ENCODE measurements at places on chromosomes 16 and 17.

- DNase-seq, result no peak
Observed at GRCh38 chr17:17298108-17298507, 5.1 kb upstream of the NT5M start.

GRCh38 chr17:31524926-31525800 lies 133.7 kb downstream of the RAB11FIP4 start:
- peak; percentile 60 for DNase-seq

- DNase-seq, result no peak
Observed at GRCh38 chr16:27097800-27098230, 31.1 kb downstream of the C16orf82 start.

DNA sequence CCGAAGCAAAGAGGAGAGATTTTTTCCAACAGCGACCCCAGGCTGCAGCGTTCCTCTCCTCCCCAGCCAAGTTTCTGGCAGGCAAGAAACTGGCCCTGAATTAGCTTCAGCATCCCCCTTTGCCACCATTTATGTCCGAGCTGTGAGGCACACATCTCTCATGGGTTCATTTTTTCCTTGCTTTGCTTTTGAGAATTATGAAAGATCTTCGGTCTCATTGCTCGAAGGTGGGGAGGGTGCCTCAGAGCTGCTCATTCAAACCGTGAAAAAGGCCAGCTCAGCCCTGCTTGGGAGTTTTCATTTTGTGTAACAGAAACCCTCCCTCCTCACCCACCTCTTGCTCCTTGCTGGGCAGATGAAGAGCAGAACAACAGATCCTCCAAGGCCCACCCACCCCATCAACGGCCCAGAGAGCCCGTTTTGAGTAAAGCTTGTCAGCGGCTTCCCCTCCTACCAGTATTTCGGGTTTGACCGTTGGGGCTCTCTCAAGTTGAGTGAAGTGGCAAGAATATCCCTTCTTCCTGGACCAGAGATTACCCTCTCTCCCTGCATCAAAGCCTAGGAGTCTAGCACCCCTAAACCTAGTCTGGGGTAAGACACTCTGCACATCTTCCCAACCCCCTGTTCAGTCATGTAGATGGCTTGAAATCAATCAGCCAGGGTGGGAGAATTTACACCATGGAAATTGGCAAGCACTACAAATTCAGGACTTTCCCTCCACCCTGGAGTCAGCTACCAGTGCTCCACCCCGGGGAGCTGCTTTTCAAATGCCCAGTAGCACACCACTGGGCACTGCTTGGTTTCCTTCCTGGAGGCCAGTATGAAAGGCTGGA lies 1.8 kb downstream of the CCR7 start:
- DNase-seq, result no peak

DNA sequence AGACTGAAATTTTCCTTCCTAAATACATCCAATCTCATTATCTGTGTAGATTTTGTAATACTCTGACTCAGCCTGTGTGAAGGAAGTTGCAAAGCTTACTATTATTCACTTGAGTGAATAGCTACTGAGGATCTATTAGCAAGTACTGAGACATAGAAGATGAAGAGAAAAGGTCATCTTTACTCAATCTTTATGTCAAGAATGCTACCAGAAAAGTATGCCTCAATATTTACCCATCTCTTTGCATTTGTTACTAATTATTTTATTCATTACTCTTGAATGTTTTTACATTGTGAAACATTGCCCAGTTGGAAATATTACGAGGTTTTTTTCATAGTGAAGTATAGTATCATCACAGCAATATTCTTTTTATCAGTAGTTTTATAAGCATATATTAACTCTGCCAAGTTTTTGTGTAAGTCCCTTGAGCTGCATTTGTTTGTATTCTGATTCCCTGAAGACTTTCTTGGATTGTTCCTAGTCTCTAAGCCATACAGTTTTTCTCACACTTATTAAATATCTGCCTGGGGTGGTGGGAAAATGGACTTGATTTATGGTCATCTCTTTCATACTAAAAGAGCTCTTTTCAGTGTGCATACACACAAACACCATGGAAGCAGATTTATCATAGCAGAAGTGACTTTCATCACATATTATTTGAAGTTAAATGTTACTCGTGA lies 110.4 kb downstream of the MRTFB start:
- DNase-seq, result no peak

DNA sequence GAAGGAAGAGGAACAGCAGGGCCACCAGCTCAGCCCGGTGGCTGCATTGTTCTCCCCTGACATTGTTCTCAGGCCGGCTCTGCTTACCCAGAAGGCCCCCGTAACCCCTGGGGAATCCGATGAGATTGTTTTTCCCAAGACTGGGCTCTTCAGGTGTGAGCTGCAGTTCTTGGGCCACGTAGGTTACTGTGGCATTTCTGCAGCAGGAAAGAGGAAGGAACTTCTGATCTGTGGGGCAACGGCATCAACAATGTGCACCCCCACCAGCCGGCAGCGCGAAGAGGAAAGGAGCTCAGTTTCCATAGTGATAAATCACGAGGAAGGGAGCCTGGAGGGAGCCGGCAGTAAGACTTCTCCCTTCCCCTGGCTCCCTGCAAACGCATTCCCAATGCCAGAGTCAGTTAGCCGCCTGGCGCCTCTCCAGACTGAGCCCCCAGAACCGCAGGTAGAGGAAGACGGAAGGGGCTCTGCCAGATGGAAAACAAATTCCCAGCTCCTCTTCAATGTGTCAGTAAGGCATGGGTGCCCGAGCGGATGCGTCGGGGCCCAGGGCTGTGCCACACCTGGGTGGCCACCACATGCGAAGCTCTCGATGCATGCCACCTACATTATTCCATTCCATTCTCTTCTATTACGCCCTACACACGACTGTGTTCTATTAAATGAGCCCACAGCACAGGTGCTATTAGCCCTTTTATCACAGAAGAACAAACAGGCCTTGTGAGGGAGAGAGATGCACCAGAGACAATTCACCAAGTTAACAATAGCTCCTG lies 21.5 kb upstream of the PECAM1 start:
- DNase-seq, result peak; percentile 12

Data from smooth muscle cell of the brain vasculature (primary cell).